ENCODE measurements at places on chromosomes 12 and 14. TPM values are rescaled to one million over a fixed set of nuclear protein-coding genes. Genes with fewer than 3 reads are reported as not detected.
A peak's percentile ranks its signal among the peaks of the same experiment; 100 is the strongest.

GRCh38 chr12:131409211-131409610 lies 301.7 kb upstream of the SFSWAP start:
- H3K27me3 ChIP-seq = no peaks in the 10 kb centered on the region
- no peak overlapping the region for H3K27ac ChIP-seq
- no peaks in the 10 kb centered on the region for H3K36me3 ChIP-seq
- H3K4me1 ChIP-seq = no peaks in the 10 kb centered on the region

DNA sequence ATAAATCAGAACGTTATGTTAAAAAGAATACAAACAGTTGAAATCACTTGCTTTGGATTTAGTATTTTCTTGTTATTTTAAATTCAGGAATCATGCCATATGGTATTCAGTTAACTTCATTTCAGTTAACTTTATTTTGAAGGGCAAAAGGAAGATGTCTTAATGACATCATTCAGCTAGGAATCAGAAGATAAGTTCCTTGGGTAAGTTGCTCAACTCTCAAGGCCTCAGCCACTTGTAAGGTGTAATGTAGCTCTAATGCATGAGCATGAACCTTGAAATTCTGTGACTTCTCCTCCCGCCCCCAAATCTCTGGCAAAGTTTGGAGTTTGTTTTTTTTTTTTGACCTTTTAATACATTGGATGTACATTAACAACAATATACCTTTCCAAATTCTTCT lies 42.6 kb downstream of the FRS2 start:
- no peak for DNase-seq
- H3K27ac ChIP-seq = peak overlapping the region; percentile 2
- no peaks in the 10 kb centered on the region for H3K27me3 ChIP-seq
- peaks cover 46% of the 10 kb centered on the region for H3K4me1 ChIP-seq

DNA sequence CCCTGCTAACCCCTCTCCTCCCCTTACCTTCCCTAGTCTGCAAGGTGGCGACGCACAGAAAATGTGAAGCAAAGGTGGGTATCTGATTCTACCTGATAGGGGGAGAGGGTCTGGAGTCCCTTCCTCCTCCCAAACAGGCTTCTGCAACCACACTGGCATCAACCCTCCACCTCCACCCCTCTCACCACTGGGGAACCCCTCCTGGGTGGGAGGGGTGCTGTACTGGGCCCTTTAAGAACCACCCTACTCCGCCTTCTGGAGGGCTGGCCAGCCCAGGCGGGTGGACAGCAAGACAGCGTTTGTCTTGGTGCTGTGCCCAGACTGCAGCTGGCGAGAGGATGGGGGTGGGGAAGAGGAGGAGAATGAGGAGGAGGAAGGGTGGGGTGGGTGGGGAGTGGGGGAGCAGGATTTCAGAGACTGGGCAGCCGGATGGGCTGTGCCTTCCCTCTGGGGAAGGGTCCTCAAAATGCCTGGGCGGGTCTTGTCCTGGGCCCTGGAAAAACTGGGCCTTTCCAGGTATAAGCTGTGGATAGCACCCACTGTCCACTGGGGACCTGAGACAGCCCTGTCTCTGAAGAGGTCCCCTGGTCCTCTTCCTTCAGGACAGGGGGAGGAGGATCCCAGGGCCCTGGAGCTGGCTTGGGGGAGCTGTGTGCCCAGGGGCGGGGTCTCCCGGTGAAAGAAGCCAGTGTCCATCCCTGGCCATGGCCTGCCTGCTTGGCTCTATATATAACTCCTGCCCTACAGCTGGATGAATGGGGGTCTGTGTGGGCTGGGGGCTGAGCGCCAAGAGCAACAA lies 2.8 kb downstream of the TNS2 start:
- H3K27ac ChIP-seq = peak overlapping the region; percentile 30
- peaks cover 79% of the 10 kb centered on the region for H3K4me1 ChIP-seq
- H3K36me3 ChIP-seq = peaks cover 40% of the 10 kb centered on the region
- H3K27me3 ChIP-seq = no peaks in the 10 kb centered on the region
- peak overlapping the region; percentile 79 for H3K4me3 ChIP-seq

- no peak for DNase-seq
- H3K4me3 ChIP-seq = peak overlapping the region; percentile 88
- H3K4me1 ChIP-seq = peaks cover 22% of the 10 kb centered on the region
- H3K27me3 ChIP-seq = no peaks in the 10 kb centered on the region
These were observed 412.4 kb downstream of the PCNX1 start for GRCh38 chr14:71319666-71320065.

DNA sequence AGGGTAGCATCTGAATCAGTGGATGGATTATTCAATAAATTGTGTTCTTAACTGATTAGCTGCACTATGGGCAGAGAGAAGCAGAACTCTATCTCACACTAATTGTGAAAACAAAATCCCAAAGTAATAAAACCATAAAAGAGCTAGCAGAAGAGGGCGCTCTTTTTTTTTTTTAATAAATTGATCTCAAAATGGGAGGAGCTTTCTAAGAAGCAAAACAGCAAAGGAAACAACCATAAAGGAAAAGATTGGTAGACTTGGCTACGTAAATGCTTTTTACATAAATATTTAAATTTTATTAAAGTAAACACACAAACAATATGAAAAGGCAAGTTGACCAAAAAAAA lies 1.5 kb upstream of the TM7SF3 start:
- no peak overlapping the region for H3K4me3 ChIP-seq
- no peaks in the 10 kb centered on the region for H3K27me3 ChIP-seq
- no peaks in the 10 kb centered on the region for H3K36me3 ChIP-seq
- peaks cover 23% of the 10 kb centered on the region for H3K4me1 ChIP-seq
- no peak for DNase-seq
- H3K27ac ChIP-seq = peak overlapping the region; percentile 98

GRCh38 chr12:51692016-51692415 lies 101.0 kb downstream of the SCN8A start:
- no peak overlapping the region for H3K4me3 ChIP-seq
- no peak for DNase-seq
- H3K4me1 ChIP-seq = peaks cover 33% of the 10 kb centered on the region
- no peaks in the 10 kb centered on the region for H3K27me3 ChIP-seq
- H3K36me3 ChIP-seq = peaks cover 3% of the 10 kb centered on the region

DNA sequence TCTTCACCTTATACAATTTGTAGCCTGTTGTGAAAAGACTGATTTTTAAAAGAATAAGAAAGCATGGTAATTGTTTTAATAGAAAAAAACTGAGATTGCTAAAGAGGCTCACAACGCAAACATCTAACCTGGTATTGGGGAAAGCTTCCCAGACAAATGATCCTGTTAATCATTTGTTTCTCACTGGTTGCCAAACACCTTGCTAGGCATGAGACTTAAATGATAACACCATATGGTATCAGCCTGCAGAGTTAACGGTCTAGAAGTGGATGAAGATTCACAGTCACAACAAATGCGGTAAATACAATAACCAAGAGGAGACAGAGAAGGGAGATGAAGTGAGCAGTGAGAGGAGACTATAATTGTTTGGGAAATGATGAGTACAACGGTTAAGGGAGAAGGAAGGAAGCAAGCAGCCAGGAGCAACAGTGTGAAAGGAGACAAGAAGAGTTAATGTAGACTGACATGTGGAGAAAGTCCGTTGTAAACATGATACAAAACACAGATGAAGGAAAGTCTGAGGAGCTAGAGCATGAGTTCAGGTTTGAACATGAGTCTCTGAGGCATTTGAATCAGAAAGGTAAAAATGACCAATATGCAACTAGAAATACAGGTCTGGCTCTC lies 19.8 kb downstream of the GXYLT1 start:
- peaks cover under 1% of the 10 kb centered on the region for H3K4me1 ChIP-seq
- DNase-seq = no peak
- H3K4me3 ChIP-seq = no peak overlapping the region
- no peaks in the 10 kb centered on the region for H3K36me3 ChIP-seq

GRCh38 chr12:110848314-110848923 lies 1.6 kb downstream of the CCDC63 start:
- no peak for DNase-seq
- H3K27me3 ChIP-seq = peaks cover 31% of the 10 kb centered on the region
- H3K27ac ChIP-seq = no peak overlapping the region
- H3K4me3 ChIP-seq = no peak overlapping the region
- H3K4me1 ChIP-seq = peaks cover 7% of the 10 kb centered on the region

DNA sequence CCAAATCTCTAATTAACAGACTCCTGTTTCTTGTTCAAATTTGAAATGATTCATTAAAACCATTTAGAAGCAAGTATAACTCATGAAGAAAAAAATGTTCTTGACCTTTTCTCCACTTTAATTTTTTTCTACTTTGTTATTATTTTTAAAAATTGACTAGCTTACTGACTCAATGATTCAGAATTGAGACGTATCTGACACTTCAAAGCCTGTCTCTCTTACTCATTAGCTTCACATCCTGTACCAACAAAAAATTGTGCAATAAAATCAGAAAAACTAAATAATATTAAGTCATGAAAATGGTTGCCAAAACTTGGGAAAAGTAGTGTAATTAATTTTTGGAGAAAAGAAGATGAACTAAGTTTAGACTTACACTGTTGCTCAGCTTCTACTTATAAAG lies 331.2 kb downstream of the SLC16A7 start:
- H3K4me1 ChIP-seq = no peaks in the 10 kb centered on the region
- DNase-seq = no peak
- no peaks in the 10 kb centered on the region for H3K36me3 ChIP-seq
- no peaks in the 10 kb centered on the region for H3K27me3 ChIP-seq
- H3K4me3 ChIP-seq = no peak overlapping the region

DNA sequence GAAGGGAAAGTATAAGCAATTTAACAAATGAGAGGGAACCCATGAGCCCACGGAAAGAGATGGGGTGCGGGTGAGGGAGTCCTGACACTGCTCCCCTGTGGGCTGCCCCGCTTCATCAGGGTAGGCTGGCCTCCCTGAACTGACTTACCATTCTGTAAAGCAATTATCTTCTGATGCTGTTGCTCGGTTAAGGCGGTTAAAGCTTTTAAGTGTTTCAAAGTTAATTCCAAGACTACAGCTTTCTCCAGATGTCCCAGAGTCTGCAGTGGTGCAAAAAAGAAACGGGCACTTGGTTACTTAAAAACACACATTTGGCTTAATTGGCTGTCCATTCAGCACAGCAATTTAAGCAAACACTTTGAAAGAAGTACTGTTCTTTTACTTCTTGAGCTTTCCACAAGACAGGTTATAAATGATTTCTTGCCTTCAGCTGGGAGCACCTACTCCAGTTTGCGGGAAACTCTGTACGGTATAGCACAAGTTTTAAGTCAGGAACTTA lies 1.3 kb downstream of the BHLHE41 start:
- H3K27me3 ChIP-seq = peaks cover 18% of the 10 kb centered on the region
- H3K27ac ChIP-seq = peak overlapping the region; percentile 62
- no peaks in the 10 kb centered on the region for H3K36me3 ChIP-seq
- peaks cover 19% of the 10 kb centered on the region for H3K4me1 ChIP-seq
- peak overlapping the region; percentile 70 for H3K4me3 ChIP-seq
- no peak for DNase-seq

GRCh38 chr12:13379531-13380188 lies 183.1 kb downstream of the EMP1 start:
- DNase-seq = no peak
- no peaks in the 10 kb centered on the region for H3K4me1 ChIP-seq
- H3K27me3 ChIP-seq = peaks cover 7% of the 10 kb centered on the region
- H3K27ac ChIP-seq = no peak overlapping the region
- no peaks in the 10 kb centered on the region for H3K36me3 ChIP-seq
- H3K4me3 ChIP-seq = no peak overlapping the region

GRCh38 chr12:54879579-54879978 lies 25.3 kb downstream of the MUCL1 start:
- DNase-seq = no peak
- no peaks in the 10 kb centered on the region for H3K36me3 ChIP-seq
- no peaks in the 10 kb centered on the region for H3K4me1 ChIP-seq

- no peaks in the 10 kb centered on the region for H3K36me3 ChIP-seq
- no peaks in the 10 kb centered on the region for H3K4me1 ChIP-seq
- H3K4me3 ChIP-seq = peak overlapping the region; percentile 73
- H3K27me3 ChIP-seq = no peaks in the 10 kb centered on the region
- DNase-seq = peak; percentile 83
These were observed 37.6 kb upstream of the BCL2L14 start for GRCh38 chr12:12032851-12033797.

DNA sequence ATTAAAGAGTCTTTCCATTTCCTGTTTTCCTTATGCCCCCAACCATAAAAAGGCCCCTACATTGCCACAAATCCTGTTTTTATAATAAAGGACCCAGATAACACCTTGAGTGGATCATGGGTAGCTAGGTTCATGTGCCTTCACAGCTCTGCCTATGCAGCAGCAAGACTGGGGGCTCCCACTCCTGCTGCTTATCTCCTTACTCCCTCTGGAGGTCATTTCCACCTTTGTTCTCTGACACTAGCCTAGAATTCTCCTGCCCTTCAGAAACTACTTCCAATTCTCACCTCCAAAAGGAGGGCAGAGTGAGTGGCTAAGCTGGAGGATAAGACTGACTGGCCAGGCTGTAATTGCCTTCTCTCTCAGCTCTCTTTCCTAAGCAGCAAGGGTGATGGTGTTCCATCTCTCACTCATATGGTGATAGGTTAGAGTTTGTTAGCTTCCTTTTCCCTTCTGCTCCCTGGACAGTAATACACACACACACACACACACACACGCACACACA lies 20.0 kb upstream of the STAC3 start:
- H3K36me3 ChIP-seq = peaks cover 40% of the 10 kb centered on the region
- peaks cover 8% of the 10 kb centered on the region for H3K4me1 ChIP-seq
- no peak overlapping the region for H3K27ac ChIP-seq
- no peak for DNase-seq
- H3K4me3 ChIP-seq = no peak overlapping the region

GRCh38 chr12:49796606-49797448 lies 31.4 kb downstream of the NCKAP5L start:
- H3K36me3 ChIP-seq = peaks cover 40% of the 10 kb centered on the region
- no peak overlapping the region for H3K27ac ChIP-seq
- H3K27me3 ChIP-seq = no peaks in the 10 kb centered on the region

GRCh38 chr12:95877622-95878021 lies 18.9 kb downstream of the SNRPF start:
- H3K4me3 ChIP-seq = no peak overlapping the region
- H3K4me1 ChIP-seq = peaks cover 12% of the 10 kb centered on the region

GRCh38 chr12:122086641-122087285 lies 8.2 kb downstream of the MLXIP start:
- H3K27me3 ChIP-seq = no peaks in the 10 kb centered on the region
- peaks cover 46% of the 10 kb centered on the region for H3K4me1 ChIP-seq
- DNase-seq = no peak
- H3K36me3 ChIP-seq = peaks cover 7% of the 10 kb centered on the region

- H3K27ac ChIP-seq = no peak overlapping the region
- H3K27me3 ChIP-seq = no peaks in the 10 kb centered on the region
- peaks cover 13% of the 10 kb centered on the region for H3K4me1 ChIP-seq
- no peaks in the 10 kb centered on the region for H3K36me3 ChIP-seq
- no peak for DNase-seq
These were observed 40.2 kb downstream of the RASSF9 start for GRCh38 chr12:85796001-85796400.

DNA sequence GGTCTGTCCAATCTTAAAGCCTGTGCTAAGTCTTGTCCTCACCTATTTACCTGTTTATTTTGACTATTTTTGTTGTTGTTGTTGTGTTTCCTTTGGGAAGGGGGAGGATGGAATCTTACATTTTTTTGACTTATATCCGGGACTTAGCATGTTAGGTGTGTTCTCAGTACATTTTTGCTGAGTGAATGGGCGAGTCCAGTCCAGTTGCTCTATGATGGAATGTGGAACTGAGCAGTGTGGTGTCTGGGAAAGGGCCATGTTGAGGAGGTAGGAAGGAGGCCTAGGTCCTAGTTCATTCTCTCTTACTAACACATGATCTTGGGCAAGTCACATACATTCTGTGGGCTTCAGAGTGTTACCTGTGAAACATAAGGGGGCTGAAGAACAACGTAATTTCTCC lies 80.9 kb upstream of the SLC38A2 start:
- H3K4me3 ChIP-seq = no peak overlapping the region
- no peaks in the 10 kb centered on the region for H3K27me3 ChIP-seq
- H3K4me1 ChIP-seq = peaks cover 7% of the 10 kb centered on the region
- H3K27ac ChIP-seq = no peak overlapping the region
- no peaks in the 10 kb centered on the region for H3K36me3 ChIP-seq
- no peak for DNase-seq

The AMHR2 gene
- total RNA-seq = not detected

The LRRC43 gene
- 2.9 TPM for total RNA-seq

The CLEC9A gene
- not detected for total RNA-seq

The MOAP1 gene
- 18.3 TPM for total RNA-seq

The IL31 gene
- total RNA-seq = not detected

The SAMD15 gene
- 6.2 TPM for total RNA-seq

Data from osteoblast (primary cell).